ENCODE measurements at places on chromosomes 12 and 14.

DNA sequence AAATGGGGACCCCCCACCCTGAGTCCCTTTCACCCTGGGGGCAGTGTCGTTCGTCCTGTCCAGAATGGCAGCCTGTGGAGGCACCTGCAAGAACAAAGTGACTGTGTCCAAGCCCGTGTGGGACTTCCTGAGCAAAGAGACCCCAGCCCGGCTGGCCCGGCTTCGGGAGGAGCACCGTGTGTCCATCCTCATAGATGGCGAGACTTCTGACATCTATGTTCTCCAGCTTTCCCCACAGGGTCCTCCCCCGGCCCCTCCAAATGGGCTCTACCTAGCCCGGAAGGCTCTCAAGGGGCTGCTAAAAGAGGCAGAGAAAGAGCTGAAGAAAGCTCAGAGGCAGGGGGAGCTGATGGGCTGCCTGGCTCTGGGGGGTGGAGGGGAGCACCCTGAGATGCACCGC is 2.2 kb downstream of the DTX3 start:
- no peak for DNase-seq

GRCh38 chr12:89192429-89192828 is 159.9 kb downstream of the DUSP6 start:
- no peak for DNase-seq

DNA sequence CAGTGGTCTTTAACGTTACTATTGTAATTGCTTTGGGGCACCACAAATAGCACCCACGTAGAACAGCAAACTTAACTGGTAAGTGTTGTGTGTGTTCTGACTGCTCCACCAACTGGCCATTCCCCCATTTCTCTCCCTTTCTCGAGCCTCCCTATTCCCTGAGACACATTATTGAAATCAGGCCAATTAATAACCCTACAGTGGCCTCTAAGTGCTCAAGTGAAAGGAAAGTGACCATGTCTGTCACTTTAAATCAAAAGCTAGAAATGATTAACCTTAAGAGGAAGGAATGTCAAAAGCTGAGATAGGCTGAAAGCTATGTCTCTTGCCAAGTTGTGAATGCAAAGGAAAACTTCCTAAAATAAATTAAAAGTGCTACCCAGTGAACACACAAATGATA is 22.3 kb downstream of the PPP1R13B start:
- no peak for DNase-seq

- no peak for DNase-seq
These were observed at the start of gene AQP5 for GRCh38 chr12:49961111-49961922. AQP5 (plus strand) TSS chr12:49961872; CDS start chr12:49962018, 146 bp downstream.

DNA sequence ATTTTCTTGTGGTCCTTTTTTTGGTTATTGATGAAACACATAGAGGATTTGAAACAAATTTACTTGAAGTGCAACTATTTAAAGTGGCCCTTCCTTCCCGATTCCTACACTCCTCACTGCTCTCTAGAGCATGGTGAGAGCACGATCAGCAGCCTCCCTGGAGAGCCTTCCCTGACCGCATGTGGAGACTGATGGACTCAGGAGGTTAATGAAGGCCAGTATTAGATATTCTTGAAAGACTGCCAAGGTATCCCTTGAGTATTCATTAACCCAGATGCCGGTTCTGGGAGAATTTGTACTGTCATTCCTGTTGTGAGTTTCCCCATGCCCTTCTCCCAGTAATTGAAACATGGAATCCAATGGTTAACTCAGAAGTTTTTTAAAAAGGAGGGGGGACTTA is 102.8 kb upstream of the FGD4 start:
- DNase-seq: no peak

DNA sequence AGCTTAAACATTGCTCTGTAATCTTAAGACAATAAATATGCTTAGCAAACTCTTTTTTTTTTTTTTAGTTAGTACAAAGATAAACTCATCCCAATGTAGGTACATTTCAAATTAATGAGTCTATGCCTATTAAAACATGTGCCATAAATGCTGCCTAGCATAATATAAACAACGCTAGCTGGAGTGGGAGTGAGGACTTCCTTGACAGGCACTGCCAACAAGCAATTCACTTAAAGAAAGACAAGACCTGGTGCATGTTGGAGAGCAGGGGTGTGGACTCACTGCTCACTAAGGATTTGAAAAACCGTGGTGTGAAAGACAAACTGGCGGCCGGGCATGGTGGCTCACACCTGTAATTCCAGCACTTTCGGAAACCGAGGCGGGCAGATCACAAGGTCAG is 187.2 kb upstream of the RGS6 start:
- no peak for DNase-seq

- no peak for DNase-seq
These were observed 18.2 kb downstream of the CEP128 start for GRCh38 chr14:80923368-80923767.

GRCh38 chr12:47858511-47859266 is 39.0 kb upstream of the HDAC7 start:
- DNase-seq: no peak

- DNase-seq: no peak
These were observed 46.8 kb downstream of the GALNT4 start for GRCh38 chr12:89477633-89478279.

DNA sequence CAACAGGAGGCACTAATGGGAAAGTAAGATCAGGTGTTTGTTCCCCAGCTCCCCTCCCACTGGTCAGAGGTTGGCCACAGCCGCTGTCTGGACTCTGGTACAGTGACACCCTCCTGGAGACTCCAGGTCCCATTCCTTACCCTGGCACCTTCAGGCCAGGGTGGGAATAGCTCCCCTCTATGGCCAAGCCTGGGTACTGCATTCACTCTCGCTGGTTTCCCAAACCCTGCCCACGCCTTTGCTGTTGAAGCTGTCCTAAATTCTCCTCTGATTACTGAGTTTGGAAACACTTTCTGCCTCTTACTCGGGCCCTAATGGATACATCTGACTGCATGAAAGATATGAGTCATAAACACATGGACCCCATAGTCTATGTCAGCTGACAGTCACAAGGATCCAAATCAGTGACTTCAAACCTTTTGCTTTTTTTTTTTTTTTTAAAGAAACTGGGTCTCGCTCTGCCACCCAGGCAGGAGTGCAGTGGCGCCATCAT is 17.9 kb downstream of the HRK start:
- no peak for DNase-seq

- DNase-seq: no peak
These were observed 333.9 kb upstream of the LMO3 start for GRCh38 chr12:16939871-16940306.
